ENCODE measurements at places on chromosomes 3 and 15. TPM values are rescaled to one million over a fixed set of nuclear protein-coding genes. Genes with fewer than 3 reads are reported as not detected.

DNA sequence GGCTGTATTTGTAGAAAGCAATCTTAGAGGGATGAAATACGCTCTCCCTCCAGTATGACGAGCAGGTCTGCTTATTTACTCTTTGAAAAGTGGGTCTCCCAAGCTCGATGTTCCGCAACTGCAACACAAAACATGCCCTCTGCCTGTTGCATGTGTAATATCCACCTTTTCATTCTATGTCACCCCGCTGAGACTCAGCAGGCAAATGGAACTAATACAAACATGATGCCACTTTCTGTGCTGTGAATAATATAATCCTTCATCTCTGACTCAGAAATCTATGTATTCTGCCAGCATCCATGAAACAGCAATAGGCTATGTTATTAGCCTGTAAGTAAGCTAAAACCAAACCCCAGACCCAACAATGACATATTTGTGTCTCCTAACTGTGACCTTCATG is 200.8 kb upstream of the TMCO5A start:
- DNase-seq, result no peak

Gene KCNMB2
- not detected for total RNA-seq

DNA sequence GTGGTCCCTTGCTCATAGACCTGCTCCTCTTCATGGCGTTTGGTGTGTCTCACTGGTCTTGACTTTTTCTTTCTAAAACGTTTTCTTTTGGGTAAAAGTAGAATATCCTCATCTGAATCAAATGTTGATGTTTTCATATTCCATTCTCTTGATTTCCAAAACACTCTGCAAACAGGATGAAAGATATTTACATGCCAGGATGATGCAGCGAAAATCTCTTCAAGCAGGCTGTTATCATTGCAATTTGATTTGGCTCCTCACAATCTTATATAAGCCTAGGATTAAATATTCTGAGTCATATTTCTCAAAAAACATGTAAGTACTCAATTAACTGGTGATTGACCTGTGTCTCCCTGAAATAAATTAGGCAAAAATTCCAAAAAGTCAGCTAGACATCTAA is 10.1 kb downstream of the PP2D1 start:
- DNase-seq, result no peak

Gene ARIH1
- total RNA-seq, result 162 TPM

- no peak for DNase-seq
Observed at GRCh38 chr3:38353151-38353550, 6.6 kb downstream of the XYLB start.

GRCh38 chr3:172087602-172088580 is 48.5 kb downstream of the FNDC3B start:
- DNase-seq, result no peak

- no peak for DNase-seq
Observed at GRCh38 chr3:76040946-76041345, 255.6 kb upstream of the ZNF717 start.

DNA sequence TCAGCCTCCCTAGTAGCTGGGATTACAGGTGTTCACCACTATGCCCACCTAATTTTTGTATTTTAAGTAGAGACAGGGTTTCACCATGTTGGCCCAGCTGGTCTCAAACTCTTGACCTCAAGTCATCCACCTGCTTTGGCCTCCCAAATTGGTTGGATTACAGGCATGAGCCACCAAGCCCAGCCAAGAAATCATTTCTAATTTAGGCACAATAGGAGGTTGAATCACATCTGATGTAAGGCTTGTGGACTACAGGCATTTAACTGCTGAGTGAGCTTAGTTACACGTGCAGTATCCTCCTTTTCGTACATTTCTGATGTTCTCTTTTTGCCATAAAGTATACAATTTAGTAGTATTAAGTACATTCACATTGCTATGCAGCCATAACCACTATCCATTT is 31.1 kb upstream of the SETD2 start:
- no peak for DNase-seq

- no peak for DNase-seq
Observed at GRCh38 chr3:147422601-147423536, 13.7 kb downstream of the ZIC1 start.

Gene CHRM5
- not detected for total RNA-seq

Gene GOLGA6A
- total RNA-seq, result not detected

Gene SKOR1
- total RNA-seq, result 1.3 TPM

- no peak for DNase-seq
Observed at GRCh38 chr15:91127236-91127955, 27.3 kb downstream of the SV2B start.

- DNase-seq, result no peak
Observed at GRCh38 chr3:143928541-143929255, 42.9 kb upstream of the DIPK2A start.

- no peak for DNase-seq
Observed at GRCh38 chr15:100252359-100252758, 89.4 kb downstream of the ADAMTS17 start.

DNA sequence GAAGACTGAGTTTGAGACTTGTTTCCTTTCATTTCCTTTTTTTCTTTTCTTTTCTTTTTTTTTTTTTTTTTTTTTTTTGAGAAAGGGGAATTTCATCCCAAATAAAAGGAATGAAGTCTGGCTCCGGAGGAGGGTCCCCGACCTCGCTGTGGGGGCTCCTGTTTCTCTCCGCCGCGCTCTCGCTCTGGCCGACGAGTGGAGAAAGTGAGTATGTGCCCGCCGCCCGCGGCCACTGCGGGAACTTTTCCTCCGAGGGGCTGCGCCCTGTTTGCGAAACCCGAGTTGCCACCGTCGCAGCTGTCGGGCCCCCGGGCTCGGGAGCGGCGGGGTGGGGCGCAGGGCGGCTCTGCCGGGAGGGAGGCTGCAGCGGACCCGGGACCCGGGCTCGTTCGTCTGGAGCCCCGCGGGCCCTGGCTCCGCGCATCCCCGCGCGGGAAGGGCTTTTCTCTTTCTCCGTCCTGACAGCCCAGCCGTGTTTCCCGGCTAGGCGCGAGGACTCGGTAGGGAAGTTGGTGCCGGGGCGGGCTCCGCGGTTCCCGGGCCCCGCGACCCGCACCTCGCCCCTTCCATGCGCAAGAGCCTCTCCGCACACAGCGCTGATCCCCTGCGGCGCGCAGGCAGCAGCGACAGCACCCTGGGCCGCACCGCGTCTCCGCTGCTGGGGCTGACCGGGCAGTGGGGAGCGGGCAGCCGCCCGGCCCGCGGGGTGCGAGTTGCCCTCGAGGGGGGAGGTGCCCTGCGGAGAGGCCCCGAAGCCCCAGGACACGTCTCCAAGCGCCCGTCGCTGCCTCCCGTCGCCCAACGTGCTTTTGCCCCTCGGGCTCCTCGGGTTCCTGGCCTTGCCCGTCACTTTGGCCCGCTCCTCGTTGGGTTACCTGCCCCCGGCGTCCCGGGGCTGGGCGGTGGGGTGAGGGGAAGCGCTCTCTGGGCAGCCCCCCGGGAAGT is 1.4 kb downstream of the IGF1R start:
- peak; percentile 87 for DNase-seq

Gene GPR15
- not detected for total RNA-seq

Gene XCR1
- 0.63 TPM for total RNA-seq

DNA sequence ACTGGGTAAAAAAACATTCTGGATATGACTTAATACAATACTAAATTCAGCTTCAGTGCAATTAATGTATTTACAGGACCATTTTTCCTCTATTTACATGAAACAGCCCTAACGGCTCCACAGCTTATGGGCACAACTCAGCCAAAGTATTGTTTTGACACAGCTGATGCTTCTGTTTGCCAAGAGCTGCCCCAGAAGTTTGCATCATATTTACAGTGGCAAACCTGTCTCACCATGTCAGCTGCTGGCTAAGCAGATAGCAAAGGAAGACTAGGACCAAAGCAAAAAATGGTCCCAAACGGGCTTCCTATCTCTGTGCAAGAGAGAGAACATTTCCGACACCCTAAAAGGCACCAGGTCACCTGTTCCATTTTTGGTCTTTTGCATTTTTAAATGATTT is 94.5 kb downstream of the ADAMTS9 start:
- DNase-seq, result no peak

Gene MAP3K13
- 25.3 TPM for total RNA-seq

Gene POU1F1
- total RNA-seq, result not detected

Gene FBXL2
- 21.9 TPM for total RNA-seq

Gene ZNF501
- total RNA-seq, result 7.3 TPM

GRCh38 chr15:85950101-85950500 is 129.6 kb upstream of the AGBL1 start:
- DNase-seq, result no peak

Gene TMEM108
- total RNA-seq, result 1.3 TPM

- no peak for DNase-seq
Observed at GRCh38 chr15:48307586-48307985, 23.6 kb upstream of the DUT start.

Gene DUOXA2
- not detected for total RNA-seq

Gene GOLGA8B
- total RNA-seq, result 127 TPM

- DNase-seq, result no peak
Observed at GRCh38 chr15:59232476-59232875, 25.8 kb downstream of the LDHAL6B start.

Gene VGLL3
- 49.8 TPM for total RNA-seq

- no peak for DNase-seq
Observed at GRCh38 chr3:160193644-160194192, 31.5 kb upstream of the C3orf80 start.

GRCh38 chr3:157354254-157354653 is 82.4 kb upstream of the PTX3 start:
- no peak for DNase-seq

DNA sequence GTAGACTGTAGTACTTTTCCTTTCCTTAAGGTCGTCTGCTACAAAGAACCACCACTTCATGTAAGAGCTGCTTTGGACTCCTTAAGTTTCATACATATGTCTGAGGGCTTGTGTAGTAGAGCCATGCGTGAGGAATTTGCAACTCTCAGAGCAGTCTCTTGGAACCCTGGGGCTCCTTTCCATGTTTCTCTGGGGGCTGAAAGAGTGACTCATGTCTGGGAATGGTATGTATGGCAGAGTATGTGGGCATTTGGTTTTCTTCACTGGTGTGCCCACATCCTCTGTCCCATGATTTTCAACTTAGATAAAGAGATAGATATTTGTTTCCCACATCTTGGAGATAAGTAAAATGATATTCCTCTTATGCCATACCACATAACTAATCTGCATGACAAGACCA is 20.6 kb upstream of the RBM5 start:
- DNase-seq, result no peak

- DNase-seq, result peak; percentile 48
Observed at GRCh38 chr15:89822951-89823711, 8.5 kb upstream of the ANPEP start.

GRCh38 chr15:73994912-73995622 is 551 bp downstream of the PML start:
- peak; percentile 79 for DNase-seq

- no peak for DNase-seq
Observed at GRCh38 chr15:42368096-42368495, 8.8 kb downstream of the CAPN3 start.

DNA sequence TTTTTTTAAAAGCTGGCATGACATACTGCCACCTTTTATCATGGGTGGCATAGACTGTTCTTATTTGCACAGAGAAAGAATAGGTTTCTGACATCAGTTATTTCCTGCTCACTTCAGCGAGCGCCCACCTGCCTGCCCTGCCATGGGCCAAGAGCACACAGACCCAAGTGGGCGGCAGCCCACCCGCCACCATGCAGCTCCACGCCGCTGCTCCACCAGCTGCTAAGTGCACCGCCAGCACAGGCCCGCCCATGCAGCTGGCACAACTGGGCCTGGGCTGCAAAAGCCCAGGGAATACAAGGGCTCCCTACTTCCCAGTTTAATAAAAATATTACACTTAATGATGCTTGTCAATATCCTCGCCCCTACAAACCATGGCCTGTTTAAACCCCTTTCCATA is 15.4 kb downstream of the ZNF148 start:
- no peak for DNase-seq

Gene SCN5A
- 0.45 TPM for total RNA-seq

Gene CPLX3
- not detected for total RNA-seq

Gene CDHR4
- total RNA-seq, result 1.1 TPM

DNA sequence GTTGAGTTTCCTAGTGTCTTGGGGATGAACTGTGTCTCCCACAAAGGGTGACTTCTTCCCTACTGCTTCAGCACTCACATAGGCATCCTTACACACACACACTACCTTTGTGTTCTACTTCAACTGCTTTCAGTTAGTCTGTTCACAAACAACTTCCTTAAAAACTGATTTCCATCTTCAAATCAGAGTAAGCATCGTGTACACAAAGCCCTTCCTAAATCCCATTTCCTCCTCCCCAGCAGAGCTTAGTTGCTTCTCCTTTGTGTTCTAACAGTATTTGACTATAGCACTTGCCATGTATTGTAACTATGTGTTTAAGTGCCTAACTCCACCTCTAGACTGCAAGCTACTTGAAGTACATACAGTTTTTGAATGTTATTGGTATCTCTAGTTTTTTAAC is 71.7 kb downstream of the TNIK start:
- DNase-seq, result no peak

Gene TMEM207
- not detected for total RNA-seq

Gene SNTN
- total RNA-seq, result not detected

DNA sequence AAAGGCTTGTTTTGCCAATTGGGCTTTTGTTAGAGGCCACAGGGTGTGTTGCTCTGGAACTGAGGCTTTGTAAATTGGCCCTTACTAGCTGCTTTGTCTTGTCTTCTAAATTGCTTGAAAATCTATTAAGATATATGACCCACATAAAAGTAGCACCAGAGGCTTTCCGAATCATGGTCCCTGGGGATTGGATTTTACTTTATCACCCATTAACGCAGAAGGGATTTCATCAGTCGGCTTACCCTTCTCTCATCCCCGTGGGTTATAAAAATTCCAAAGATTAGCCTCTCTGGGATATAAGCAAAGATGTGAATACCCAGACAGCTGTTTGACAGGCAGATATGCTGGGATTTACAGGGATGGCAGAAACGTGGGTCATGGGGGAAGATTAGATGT is 98.3 kb upstream of the CHL1 start:
- DNase-seq, result no peak

DNA sequence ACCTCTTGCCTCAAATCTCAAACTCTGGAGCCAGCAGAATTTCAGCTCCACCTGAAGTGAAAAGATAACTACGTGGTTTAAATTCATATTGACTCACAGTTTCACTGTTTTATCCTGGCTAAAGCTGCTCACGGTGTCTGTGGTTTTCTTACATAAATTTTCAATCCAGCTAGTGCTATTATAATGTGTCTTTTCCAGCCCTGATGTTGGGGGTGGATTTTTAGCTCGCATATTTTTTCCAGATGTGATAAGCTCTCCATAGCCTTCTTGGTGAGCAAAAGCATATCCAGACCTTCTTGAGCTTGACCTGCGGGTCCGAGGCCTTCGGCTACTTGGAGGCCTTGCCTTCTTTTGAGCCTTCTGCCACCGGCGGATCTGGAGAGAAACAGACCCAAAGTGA is 239.3 kb downstream of the DTWD1 start:
- DNase-seq, result no peak

DNA sequence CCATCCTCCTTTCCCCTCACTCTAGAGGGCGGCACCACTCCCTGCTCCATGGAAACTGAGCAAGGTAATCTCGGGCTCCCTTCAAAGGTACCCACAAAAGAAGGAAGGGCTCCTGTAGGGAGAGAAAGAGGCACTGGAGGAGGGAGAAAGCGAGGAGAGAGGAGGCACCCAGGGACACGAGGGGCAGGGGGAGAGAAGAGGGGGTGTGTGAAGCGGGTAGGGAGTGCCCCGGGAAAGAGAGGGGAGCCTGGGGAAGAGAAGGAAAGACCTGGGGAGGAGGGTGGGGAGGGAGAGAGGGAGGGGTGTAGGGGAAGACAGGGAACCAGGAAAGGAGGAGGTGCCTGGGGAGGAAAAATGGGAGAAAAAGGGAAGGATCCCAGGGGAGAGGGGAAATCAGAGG is 523 bp downstream of the VILL start:
- DNase-seq, result no peak

Measured in aorta (tissue), 5 donors.